ENCODE measurements at places on chromosomes 4 and X. TPM values are rescaled to one million over a fixed set of nuclear protein-coding genes. Genes with fewer than 3 reads are reported as not detected.

DNA sequence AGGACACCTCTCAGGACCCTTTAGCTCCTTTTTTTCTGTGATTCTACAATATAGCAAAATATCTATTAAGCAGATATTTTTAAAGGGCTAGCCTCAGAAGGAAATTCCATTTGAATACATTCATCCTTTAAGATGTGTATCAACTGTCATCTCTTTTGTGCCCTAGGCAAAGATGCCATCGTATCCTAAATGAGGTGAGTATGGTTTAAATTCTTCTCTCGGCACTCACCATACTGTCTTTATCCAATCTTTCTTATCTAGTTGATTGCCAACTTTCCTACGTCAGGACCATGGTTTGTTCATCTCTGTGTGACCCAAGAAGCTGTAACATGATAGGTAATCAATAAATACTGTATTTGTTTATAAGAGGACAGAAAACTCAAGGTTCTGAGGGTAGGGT lies 176.0 kb downstream of the LDB2 start:
- H3K4me3 ChIP-seq = no peak overlapping the region
- H3K27me3 ChIP-seq = no peaks in the 10 kb centered on the region
- DNase-seq = no peak
- H3K27ac ChIP-seq = no peak overlapping the region

GRCh38 chr4:17094159-17094875 lies 195.9 kb upstream of the LDB2 start:
- H3K36me3 ChIP-seq = no peaks in the 10 kb centered on the region
- no peaks in the 10 kb centered on the region for H3K4me1 ChIP-seq
- H3K27me3 ChIP-seq = no peaks in the 10 kb centered on the region
- no peak overlapping the region for H3K4me3 ChIP-seq

GRCh38 chrX:78513971-78514738 lies 145.0 kb downstream of the RTL3 start:
- no peak for DNase-seq
- H3K4me1 ChIP-seq = no peaks in the 10 kb centered on the region
- no peaks in the 10 kb centered on the region for H3K36me3 ChIP-seq
- H3K27me3 ChIP-seq = no peaks in the 10 kb centered on the region
- no peak overlapping the region for H3K27ac ChIP-seq

DNA sequence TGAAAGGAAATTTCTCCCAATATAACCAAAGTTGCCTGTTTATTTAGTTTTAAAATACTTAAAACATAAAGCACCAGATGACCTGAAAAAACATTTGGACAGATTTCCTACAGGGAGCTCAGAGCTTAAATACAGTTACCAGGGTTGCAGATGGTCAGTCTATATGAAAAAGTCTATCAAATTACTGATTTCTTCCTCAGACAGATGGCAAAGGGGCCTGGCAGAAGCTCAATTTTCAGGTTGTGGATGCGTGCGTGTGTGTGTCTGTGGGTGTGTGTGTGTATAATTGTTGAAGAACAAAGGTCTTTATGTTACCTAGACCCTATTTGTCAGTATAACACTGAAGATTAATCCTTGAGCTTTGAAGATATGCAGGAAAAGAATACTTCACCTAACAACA lies 169.4 kb downstream of the MAD2L1 start:
- H3K4me3 ChIP-seq = no peak overlapping the region
- H3K27ac ChIP-seq = no peak overlapping the region
- DNase-seq = no peak
- no peaks in the 10 kb centered on the region for H3K27me3 ChIP-seq
- no peaks in the 10 kb centered on the region for H3K36me3 ChIP-seq
- H3K4me1 ChIP-seq = no peaks in the 10 kb centered on the region

- H3K27ac ChIP-seq = peak within 1 kb of the TSS; percentile 88
- no peaks in the 10 kb centered on the region for H3K36me3 ChIP-seq
- no peaks in the 10 kb centered on the region for H3K4me1 ChIP-seq
- H3K4me3 ChIP-seq = peak within 1 kb of the TSS; percentile 79
Measured at GRCh38 chrX:84187533-84188319, at the start of gene RPS6KA6. RPS6KA6 (minus strand) TSS chrX:84188199; CDS start chrX:84187899, 300 bp downstream.

GRCh38 chrX:39016556-39016955 lies 215.3 kb downstream of the MID1IP1 start:
- H3K4me3 ChIP-seq = no peak overlapping the region
- H3K27me3 ChIP-seq = no peaks in the 10 kb centered on the region
- DNase-seq = no peak
- H3K36me3 ChIP-seq = no peaks in the 10 kb centered on the region
- no peak overlapping the region for H3K27ac ChIP-seq

DNA sequence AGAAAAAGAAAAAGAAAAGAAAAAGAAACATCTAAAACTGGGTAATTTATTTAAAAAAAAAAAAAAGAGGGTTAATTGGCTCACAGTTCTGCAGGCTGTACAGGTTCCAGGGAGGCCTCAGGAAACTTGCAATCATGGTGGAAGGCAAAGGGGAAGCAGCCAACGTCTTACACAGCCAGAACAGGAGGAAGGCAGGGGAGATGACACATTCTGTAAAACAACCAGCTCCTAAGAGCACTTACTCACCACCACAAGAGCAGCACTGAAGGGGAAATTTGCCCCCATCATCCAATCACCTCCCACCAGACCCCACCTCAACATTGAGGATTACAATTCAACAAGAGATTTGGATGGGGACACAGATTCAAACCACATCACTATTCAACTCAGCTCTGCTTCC lies 36.8 kb upstream of the TMEM184C start:
- no peaks in the 10 kb centered on the region for H3K4me1 ChIP-seq
- H3K36me3 ChIP-seq = no peaks in the 10 kb centered on the region

PABPC5 gene
- 2.2 TPM for total RNA-seq
